ENCODE measurements at places on chromosomes 3 and 15.

GRCh38 chr3:44198284-44199269, 43.1 kb upstream of the TOPAZ1 start:
- DNase-seq = peak; percentile 78

DNA sequence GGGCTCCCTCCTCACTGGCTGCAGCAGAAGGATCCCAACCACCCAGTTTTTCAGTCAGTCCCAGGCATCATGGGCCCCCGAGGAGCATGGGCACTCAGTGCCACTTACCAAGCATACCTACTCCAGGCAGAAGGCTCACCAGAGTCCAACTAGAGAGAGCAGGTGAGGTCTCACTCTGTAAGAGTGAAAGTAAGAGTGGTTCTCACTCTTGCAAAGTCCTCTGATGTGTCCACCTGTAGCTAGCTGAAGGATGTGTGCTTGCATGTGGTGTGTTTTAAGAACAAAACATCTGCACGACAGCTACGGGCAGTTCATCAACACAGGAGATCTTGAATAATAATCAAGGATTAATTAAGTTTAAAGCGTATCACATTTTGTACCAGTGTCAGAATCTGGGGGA, 49.7 kb downstream of the CCK start:
- DNase-seq = no peak

DNA sequence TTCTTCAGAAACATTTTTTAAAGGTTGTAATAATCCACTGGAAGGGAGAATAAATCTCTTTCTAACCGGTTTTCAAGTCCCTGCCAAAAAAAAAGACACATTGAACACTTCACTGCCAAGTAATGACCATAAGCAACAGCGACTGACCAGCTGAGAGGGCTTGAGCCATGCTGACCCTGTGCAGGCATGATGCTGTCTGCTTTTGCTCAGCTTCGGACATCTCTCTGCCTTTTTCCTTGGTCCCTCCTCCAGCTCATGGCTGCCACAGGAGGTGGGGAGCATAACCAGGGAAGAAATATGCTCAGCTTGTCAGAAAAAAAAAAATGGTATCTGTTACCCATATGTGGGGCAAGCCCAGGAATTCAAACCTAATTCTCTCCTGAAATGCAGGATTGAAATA, 1.5 kb downstream of the IGSF10 start:
- DNase-seq = no peak

GRCh38 chr3:115808816-115809215, 185.5 kb downstream of the GAP43 start:
- DNase-seq = peak; percentile 69

DNA sequence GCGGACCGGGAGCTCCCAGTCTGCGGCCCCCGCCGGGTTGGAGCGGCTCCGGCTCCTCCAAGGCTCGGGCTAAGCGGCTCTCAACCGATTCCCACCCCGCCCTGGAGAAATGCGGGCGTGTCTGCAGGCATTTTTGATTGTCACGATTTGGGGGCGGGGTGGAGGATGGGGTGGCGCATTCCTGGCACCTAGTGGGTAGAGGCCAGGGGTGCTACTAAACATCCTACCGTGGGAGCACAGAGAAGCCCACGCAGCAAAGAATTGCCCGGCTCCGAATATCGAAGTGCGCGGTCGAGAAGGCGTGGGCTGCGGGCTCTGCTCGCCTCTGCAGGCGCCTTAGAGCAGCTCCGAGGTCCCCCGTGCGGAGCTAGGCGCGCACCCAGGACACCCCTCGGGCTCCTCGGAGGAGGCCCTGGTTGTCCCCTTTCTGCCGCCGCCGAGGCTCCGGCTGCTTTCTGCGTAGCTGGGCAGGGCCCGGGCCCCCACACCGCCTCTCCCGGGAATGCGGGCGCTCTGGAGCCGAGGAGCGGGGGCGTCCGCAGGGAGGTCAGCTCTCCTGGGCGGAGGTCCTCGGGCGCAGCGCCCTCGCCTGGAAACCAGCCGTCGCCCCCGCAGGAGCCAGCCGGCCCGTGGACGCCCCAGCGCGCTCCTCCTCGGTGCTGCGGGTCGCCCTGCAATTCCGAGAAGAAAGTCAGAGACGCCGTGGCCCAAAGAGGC, 16.5 kb upstream of the LAMP3 start:
- peak; percentile 23 for DNase-seq

GRCh38 chr15:63942486-63943365, 103.6 kb downstream of the DAPK2 start:
- DNase-seq = no peak

- no peak for DNase-seq
These were observed 222.3 kb upstream of the CMC1 start for GRCh38 chr3:28018925-28019718.

- no peak for DNase-seq
These were observed 24.7 kb upstream of the CERS3 start for GRCh38 chr15:100553468-100553867.

DNA sequence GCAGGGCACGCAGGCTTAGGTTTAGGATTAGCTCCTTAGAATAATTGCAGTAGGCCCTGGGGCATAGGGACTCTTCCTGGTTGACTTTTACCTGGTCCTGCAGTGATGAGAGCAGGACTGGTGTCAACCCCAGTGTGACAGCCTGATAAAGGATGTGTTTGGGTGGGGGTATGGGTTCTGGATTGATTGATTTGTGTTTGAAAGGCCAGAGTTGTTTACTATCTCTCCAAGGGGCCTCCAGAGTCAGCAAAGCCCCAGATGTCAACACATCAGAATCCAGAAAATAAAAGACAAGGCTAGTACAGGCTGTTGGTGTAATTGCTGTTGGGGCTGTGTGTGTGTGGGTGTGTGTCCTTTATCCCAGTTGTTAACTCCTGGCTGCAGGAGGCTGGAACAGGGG, 122.3 kb downstream of the CHRNA7 start:
- DNase-seq = no peak

GRCh38 chr3:114223143-114223542, 14.2 kb downstream of the ZNF80 start:
- DNase-seq = peak; percentile 40

GRCh38 chr3:50550079-50550736, 17.3 kb downstream of the C3orf18 start:
- peak; percentile 46 for DNase-seq

GRCh38 chr15:28097656-28098359, 1.3 kb downstream of the OCA2 start:
- DNase-seq = no peak

DNA sequence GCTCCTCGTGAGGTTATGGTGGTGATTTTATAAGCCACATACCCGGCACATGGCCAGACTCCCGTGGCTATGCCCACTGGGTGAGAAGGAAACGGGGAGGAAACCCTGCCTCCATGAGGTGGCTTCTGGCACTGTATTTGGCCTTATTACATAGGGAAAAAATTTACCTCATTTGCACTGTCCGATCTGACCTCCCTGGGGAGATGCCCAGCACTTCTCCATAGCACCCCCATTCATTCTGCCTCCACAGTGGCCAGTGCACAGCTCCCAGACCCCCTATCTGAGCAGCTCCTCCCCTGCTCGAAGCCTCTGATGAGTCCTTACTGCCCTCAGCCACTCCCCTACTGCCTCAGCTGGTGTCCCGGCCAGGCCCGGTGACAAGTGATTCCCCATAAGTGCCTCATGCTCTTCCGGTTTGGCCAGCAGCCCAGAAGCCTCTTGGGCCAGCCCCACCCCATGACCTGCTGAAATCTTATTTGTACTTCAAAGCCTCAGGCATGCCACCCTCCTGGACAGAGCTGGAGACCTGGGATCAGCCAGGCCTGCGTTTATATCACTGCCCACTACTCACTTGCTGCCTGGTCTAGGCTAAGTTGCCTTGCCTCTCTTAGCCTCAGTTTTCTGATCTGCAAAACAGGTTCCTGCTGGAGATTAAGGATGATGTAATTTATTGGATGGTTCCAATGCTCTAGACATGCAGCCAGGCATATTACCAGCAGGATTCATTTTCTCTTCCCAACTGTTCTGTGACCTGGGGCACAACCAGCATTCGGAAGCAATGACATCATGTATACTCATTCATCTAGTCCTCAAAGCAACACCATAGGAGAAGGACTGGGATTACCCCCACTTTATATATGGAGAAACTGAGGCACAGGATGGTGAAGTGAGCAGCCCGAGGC, 30.6 kb upstream of the SLC6A6 start:
- DNase-seq = peak; percentile 49

DNA sequence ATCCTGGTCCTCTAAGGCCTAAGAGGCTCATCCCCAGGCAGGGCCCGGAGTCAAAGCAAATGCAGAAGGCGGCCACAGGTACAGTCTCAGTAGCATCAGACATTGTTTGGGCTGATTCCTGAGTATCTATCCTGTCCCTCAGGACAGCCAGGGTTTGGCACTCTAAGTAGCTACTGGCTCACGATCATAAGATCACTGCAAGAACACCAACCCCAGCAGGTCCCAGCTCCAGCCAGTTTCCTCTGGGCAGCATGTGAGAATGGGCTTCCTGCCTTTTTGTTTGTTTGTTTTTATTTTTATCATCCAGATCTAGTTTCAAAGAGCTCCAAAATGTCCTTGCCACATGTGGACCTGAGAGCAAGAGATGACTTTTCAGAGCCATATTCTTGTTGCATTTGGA, 32.7 kb downstream of the LRRFIP2 start:
- no peak for DNase-seq

DNA sequence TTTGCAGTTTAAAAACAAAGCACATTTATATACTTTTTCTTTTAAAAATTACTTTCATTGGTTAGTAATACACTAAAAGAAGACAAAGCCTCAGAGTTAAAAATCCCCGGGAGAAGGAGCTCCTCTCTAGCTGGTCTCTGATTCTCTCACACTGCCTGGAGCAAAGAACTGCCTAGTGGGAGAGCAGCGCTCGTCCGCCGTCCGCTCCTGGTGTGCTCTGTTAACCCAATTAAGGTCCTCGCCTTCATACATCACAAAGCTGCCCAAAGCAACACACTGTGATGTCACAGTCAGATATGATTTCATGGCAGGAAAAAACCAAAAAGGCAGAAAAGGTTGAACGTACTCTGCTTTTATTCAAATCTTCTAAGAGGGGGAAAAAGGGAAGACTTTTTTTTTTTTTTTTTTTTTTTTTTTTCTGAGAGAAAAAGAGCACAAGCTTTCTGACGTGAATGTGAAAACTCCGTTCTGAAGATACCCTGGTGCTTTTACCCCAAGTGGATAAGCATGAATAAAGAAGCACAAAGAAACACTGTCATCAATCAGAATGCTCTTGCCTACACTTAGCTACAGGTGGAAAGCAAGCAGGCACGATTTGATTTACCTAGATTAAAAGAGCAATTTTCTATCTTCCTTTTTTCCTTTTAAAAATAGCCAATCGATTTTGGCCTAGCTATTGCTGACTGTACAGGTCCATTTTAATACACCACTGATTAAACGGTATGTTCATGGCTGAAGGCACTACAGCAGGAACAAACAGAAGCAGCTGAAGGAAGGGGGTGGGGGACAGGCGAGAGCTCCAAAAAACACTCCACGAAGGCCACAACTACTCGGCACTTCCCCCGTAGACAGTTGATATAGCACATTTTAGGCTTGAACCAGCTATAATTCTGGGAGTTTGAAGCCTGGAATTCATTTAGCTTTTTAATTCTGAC, 115.2 kb downstream of the TIGIT start:
- DNase-seq = no peak

DNA sequence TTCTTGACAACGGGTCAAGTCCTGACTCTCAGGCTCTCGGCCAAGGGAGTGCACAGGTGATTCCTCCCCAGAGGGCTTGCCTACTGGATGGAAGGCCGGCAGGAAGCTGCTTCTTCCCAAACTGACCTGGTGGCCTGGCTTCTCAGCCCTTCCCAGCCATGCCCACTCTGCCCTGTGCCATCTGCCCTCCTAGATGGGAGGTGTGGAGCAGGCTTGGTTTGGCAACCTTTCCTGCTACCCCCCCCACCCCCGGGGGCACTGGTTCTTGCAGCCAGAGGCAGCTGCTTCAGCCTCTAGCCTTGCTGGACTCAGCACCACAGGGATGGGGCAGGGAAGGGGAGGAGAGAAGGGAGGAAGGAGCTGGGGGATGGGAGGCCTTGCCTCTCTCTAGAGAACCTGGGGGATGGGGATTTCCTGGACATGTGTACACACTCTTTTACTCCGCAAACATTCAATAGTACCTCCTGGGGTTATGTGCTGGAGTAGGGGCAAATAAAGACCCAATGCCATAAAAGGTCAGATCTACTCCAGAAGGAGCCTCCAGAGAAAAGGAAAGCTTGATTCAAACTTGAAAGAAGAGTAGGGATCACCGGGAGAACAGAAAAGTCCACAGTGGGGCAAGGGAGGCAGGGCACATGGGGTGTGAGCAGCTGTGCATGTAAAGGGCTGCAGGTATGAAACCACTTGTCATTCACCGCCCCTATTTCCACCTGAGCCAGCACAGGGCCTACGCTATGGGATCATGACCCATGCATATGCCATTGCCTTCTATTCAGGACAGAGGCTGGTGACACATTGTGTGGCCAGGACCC, 4.2 kb upstream of the DAPK2 start:
- no peak for DNase-seq

- DNase-seq = no peak
These were observed 44.6 kb upstream of the SLC25A36 start for GRCh38 chr3:140896997-140897396.

DNA sequence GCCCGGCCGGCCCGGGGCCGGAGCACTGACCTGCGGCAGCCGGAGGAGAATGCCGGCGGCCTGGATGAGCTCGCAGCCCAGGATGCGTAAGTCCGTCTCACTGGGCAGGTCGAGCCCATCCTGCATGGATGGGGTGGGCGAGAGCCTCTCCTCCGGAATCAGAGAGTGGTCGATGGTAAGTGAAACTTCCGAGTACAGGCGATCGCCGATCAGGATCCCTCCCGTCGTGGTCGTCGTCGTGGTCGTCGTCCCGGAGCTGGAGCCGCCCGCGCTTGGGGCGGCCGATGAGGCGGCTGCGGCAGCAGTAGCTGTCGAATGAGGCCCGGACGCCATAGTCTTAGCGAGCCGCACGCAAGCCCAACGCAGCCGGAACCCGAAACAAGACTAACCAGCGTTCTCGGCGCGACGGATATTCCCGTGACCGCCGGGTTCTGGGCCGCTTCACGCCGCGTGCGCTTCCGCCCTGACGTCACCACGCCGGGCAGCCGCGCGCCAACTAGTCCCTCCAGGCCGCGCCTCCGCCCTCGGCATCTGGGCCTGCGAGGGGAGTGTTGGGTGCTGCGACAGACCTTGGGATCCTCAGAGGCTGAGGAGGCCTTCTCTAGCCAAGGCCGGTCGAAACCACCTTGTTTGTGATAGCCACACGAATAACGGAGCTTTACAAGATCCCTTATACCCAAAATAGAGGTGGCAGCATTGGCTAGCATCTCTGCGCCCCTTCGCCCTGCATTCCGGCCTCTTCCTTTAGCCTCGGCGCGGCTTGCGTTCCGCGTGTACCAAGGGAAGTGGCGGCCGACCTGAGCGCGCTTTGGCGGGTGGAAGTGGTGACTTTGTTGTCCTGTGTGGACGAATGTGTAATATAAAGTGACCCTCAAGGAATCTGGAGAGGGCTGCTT, at the start of gene CCNL1:
CCNL1 (minus strand) TSS at position 386 of the 896 bp plus-strand sequence; CDS start at position 333, 53 bp downstream.
- peak; percentile 98 for DNase-seq

- peak; percentile 83 for DNase-seq
These were observed 53.9 kb downstream of the CLASP2 start for GRCh38 chr3:33664195-33664594.

GRCh38 chr15:43144512-43144911, 11.1 kb downstream of the TMEM62 start:
- DNase-seq = no peak
